LNCaP clone FGC (cell line): ENCODE measurements at places on chromosomes 12 and 14.
A peak's percentile ranks its signal among the peaks of the same experiment; 100 is the strongest.

DNA sequence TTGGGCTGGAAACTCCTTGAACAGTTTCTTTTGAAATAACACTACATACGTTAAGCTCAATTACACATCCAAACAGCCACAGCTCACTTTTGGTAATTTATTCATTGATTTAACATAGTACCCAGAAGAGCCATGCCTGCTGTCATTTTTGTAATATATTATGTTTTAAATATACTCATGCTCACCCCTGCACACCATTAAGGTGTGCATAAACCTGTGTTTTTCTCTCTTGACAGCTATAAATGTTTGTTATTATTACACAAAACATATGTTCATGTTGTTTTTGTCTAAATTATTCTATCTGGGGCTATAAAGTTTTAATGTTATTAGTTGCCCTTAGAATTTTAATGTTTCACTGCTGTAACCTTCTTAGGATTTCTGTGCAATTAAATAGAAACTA lies 296.1 kb downstream of the AKAP6 start:
- no peak for DNase-seq

DNA sequence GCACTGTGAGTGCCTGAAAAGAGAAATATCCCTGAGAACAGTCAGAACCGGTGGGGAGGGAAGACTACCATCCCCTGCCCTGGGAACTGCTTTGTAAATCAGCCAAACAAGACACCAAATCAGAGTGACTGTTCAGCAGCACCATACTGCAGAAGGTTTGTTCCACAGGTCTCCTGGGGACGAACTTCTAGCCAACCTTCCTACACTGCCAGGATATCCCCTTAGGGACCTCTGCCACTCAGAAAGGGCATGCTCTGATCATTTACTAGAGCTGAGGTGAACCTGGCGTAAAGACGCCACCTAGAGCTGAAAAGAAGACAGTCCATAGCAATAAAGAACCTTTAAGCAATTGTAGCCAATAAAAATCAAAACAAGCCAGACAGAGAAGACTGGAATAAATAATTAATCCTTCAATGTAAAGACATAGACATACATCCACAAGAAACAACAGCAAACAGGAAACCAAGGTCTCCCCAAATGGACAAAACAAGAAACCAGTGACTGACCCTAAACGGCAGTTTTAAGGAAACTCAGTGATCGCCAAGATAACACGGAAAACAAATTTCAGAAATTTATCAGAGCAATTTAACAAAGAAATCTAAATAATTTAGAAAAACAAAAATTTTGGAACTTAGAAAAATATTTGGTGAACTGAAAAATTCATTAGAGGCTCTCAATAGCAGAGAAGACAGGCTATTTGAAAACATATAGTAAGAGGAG lies 228.1 kb upstream of the AMIGO2 start:
- peak; percentile 46 for DNase-seq

GRCh38 chr14:37247791-37248461 lies 50.2 kb downstream of the MIPOL1 start:
- peak; percentile 91 for DNase-seq

- no peak for DNase-seq
Measured at GRCh38 chr12:55725556-55725955, 3.3 kb downstream of the CD63 start.

DNA sequence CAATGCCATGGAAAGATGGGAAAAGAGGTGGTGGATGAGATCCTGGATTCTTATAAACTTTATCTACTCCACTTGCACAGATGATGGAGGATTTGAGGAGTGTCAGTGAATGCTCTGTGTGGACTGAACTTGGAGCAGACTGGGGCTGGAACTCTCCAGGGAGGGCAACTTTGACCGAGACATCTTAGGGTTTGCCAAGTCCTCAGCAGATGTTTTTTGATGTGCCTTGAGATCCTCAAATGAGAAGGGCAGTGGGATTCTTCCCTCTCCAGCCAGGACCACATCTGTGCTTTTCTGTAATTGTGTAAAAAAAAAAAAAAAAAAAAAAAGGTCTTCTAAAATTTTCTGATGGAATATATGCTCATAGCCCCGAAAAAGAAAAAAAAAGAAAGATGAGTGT lies 23.0 kb upstream of the MYL2 start:
- no peak for DNase-seq

DNA sequence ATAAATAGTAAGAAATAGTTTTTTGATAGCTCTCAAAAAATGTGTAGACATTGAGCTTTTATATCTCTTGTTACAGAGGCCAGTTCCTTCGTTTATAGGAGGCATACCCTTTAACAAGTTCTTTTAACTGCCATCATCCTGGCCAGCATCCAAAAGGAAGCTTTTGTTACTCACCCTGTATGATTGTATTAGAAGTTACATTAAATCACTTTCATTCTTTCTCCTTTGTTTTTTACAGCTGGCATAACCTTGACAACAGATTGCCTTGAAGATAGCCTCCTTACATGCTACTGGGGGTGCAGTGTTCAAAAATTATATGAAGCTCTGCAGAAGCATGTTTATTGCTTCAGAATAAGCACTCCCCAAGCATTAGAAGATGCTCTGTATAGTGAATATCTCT lies 20.1 kb downstream of the CGRRF1 start:
- DNase-seq: peak; percentile 75

DNA sequence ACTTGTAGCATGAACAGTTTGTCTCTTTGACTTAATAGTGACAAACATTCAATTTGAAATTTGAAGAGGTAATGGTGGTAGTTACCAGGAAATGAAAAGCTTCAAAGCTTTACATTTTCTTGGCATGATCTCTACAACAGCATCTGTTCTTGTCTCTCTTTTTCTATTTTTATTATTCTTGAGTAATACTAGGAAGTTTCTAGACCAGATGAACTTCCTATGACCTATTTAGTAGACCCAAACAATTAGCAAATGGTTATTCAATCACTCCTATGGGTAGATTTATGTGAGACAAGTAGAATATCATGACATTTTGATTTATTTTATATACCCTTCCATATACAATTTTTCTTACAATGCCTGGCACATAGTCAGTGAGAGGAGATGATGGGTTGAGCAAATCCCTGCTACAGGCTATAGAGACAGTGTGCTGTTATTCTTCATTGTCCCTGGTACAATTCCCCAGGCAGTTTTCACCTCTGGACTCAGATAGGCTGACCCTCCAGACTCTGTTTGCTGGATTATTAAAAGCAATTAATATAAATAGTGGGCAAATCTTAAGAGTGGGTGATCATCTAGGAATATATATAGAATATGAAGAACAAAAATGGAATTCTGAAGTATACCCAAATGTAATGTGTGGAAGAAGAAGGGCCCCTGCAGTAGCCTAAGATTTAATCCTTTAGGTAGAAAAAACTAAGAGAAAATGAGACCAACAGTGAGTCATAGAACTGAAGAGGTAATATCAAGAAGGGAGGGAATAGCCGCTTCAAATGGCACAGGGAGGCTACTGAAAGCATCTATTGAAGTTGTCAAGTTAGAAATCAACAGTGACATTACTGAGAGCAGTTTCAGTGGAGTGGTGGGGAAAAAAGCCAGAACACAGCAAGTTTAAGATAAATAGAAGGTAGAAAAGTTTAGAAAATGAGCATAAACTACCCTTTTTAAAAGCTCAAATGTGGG lies 512.0 kb downstream of the FOXG1 start:
- no peak for DNase-seq

GRCh38 chr14:73829526-73830431 lies 21.9 kb upstream of the PTGR2 start:
- DNase-seq: no peak
